ENCODE measurements at places on chromosomes 16 and 17. TPM values are rescaled to one million over a fixed set of nuclear protein-coding genes. Genes with fewer than 3 reads are reported as not detected.

DNA sequence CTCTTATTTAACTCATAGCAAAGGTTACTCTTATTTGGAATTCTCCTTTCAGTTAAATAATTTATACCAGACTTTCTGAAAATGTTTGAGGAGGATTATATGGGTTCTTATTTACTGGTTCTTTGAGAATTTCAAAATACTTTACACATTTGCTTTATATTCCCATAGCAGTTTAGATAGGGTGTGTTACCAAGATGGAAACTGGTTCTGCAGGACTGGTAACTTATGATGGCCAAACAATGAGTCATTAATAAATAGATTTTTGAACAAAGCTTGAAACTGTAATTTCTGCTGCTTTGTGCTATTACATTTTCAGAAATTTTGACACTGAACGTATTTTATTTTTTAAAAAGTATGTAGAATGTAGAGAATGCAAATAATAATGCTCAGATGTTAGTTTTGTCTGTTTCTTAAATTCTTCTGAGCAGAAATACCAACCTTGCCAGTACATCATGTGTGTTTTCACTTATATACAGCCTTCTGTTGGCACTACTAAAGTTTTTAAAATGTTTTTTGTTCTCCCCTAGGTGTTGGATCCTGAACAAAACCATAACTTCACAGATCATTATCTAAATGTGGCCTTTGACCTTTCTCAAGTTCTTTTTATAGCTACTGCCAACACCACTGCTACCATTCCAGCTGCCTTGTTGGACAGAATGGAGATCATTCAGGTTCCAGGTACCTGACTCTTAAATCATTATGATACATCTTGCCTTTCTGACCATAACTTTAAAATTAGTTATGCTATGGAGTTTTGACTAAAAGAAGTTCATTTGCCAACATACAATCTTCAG lies 48.3 kb upstream of the ABCC11 start:
- peak; percentile 12 for DNase-seq

DNA sequence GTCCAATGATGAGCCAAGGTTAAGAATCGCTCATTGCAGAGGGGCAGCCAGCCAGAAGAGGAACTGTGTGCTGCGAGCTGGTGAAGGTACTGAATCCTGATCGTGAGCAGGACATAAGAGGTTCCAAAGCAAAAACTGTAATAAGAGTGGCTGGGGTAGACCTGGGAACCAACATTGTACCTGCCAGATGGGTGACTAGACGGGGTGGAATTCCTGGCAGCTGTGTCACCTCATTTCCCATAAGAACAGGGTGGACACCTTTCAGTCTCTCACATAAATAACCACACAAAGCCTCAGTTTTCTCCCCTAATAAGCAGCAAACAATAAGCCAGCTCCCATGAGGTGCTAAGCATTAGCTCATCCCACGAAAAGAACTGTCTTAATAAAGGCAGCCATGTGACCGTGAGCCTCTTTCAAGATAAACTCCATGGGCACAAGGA lies 290.3 kb downstream of the SOX9 start:
- DNase-seq, result no peak

GRCh38 chr16:31003744-31004143 lies 6.7 kb downstream of the STX1B start:
- DNase-seq, result no peak

DNA sequence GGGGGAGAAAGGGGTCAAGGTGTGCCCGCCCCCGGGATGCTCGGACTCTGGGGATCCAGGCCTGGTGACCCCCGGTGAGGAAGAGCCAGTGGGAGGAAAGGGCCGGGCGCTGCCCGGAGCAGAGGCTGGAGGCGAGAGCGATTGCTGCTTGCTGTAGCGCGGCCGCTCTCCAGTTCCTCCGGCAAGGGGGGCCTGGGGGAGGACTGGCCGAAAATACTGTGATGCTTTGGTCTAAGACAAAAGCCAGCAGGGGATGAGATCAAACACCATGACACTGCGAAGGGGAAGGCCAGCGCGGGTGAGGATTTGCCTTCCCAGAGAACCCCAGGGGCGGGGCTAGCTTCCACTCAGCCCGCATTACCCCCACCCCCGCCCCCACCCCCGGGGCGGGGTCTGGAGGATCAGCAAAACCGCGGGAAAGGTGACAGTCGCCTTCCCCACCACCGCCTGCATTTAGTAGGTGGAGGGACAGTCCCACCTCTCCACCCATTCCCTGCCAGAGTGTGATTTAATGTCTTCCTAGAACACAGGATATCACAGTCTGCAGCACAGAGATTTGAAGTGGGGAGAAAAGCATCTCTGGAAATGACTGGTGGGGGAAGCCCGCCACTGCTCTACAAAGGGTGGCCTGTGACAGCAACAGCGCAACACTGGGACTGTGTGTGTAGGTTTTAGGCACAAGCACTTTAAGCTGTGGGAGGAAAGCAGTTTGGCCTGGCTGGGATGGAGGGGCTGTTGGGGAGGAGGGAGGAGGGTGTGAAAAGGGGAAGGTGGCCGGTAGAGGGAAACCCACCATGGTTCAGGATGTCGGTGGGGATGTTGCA lies 25.7 kb downstream of the MRC2 start:
- no peak for DNase-seq

The ZP2 gene
- not detected for total RNA-seq

GRCh38 chr17:13086142-13086769 lies 68.4 kb upstream of the ELAC2 start:
- no peak for DNase-seq

DNA sequence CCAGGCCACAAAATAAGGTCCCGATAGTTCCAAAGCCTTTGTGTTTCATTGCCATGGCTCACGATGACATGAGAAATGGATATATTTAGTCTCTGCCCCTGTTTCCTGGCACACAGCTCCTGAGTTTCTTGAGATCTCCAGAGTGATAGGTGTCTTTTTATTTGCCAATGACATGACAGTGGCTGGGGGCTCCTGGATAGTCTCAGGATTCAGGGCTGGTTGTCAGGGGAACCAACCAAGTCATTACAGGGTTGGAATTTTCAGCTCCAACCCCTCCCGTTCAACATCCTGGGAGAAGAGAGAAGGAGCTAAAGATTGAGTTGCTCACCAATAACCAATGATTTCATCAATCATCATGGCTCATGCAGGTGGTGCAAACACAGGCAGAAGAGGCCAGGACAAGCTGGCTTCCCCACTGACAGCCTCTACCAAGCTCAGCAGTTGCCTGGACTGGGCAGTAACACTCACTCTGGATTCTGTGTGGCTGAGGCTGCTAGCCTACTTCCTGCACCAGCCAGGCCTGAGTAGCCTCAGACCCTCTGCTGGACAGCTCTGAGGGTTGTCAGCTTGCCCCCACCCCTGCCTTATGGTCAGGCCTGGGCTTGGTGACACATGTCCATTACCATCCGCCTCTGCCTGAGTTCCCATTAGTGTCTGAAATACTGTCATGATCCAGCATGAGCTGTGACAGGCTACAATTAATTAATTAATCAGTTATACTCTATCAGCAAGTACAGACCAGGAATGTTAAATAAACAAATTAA lies 534.4 kb upstream of the CDH5 start:
- no peak for DNase-seq

- DNase-seq, result no peak
Observed at GRCh38 chr17:55278173-55278961, 13.6 kb downstream of the HLF start.

GRCh38 chr17:70099884-70100283 lies 24.9 kb downstream of the KCNJ16 start:
- DNase-seq, result no peak

DNA sequence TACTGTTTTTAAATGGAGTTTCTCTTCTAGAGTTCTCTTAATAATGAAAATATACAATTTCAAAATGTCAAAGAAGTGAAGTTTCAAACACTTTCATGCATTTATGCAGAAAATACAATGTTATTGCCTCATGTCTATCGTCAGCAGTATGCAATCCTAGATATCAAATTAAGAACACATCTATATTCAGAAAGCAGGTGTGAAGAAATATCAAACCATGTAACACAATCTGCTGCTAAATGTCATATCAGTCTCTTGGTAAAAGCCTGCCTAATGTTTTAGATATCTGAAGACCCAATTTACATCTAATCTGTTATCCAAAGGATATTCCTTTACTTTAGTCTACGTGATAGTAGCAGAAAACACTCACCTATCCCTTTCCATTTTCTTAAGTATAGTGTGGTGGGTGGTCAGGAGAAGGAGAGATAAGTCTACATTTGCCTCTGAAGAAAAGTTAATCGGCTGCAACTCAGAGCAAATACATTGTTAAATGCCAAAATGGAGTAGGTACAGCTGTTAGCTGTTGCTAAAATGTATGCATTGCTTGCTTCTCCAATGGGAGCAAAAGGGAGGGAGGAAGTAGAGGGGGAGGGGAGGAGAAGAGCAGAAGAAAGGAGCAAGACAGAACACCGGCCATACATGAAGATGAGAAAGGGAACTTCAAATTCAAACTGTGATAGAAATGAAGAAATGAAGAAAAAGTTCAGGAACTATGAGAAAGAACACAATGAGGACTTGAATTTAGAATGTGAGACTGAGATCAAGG lies 64.9 kb downstream of the ITFG1 start:
- DNase-seq, result no peak

DNA sequence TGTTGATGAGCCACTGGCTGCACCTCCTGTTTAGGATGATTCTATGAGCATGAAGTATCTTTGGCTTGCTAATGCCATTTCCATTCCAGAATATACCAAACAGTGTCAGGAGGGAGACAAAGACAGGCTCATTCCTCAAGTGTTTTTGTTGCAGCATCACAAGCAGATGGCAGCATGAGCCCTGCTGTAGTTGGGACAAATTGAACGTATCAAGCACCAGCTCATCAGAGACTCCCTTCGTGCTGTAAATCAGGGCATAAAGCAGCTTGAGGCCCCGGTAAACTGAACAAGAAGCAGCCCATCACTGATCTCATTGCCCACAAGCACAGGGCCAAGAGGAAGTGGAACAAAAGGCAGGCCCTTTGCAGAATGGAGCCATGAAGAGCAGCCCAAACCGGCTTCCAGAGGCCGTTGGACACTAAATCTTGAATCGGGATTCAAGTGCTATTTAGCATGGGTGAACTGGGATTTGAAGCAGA lies 45.9 kb upstream of the HS3ST3A1 start:
- DNase-seq, result no peak

DNA sequence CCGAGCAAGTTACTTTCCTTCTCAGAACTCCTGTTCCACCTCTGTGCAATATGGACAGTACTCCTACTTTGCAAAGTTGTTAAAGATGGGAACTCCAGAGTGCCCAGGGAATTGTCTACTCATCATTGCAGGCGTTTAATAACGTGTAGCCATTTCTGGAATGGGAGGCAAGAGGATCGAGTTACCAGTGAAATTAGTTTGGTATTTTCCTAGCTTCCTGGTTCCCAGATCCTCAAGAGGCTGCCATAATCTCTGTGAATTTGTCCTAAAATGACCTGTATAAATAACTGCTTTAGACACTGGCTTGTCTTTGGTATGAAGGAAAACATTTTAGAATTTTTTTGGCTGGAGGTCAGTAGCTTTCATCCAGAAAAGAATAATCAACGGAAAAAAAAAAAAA lies 27.7 kb downstream of the WWOX start:
- no peak for DNase-seq

- no peak for DNase-seq
Observed at GRCh38 chr16:23528644-23529310, 18.5 kb upstream of the GGA2 start.

The CA4 gene
- total RNA-seq, result 0.20 TPM

The KRT31 gene
- not detected for total RNA-seq

DNA sequence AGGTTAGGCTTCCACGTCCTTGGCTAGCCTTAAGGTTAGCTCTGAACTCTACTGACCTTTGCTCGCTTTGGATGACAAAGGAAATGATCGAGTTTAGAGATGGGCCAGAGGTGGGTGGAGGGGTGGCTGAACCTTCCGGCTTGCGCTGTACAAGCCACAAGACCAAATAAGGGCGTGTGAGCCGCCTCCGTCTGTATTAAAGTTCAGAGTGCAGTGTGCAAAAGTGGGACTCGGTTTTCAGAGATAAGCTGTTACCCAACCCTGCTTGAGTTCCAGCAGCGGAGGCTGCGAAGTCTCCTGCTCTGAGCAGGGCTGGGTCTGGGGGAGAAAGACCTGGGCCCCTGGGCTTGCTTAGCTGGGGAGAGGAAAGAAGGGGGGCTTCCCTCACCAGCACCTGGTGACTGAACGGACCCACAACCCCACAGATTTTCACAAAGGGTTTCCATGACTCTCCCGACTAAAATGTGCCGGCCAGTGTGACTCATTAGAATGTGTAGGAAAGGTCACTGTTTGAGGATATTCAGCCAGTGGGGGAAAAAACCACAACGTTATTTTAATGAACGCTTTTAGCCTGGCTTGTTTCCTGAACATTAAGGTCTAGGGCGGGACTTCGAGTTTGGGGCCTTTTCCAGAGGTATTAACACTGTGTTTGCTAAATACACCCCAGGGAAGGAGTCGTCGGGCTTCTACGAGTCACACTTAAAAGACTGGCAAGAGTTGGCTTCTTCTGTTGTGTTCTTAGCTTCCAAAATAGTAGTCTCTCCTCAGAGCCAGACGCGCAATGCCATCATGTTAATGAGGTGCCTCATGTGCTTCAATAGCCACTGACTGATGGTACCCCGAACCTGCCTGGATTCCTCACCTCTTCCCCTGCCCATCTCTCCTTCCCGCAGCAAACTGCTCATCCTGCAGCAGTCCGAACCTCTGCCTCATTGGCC lies 67.0 kb downstream of the CENPV start:
- peak; percentile 95 for DNase-seq

The MSLN gene
- 40.9 TPM for total RNA-seq

The GNG13 gene
- total RNA-seq, result not detected

The BEAN1 gene
- total RNA-seq, result 0.61 TPM

DNA sequence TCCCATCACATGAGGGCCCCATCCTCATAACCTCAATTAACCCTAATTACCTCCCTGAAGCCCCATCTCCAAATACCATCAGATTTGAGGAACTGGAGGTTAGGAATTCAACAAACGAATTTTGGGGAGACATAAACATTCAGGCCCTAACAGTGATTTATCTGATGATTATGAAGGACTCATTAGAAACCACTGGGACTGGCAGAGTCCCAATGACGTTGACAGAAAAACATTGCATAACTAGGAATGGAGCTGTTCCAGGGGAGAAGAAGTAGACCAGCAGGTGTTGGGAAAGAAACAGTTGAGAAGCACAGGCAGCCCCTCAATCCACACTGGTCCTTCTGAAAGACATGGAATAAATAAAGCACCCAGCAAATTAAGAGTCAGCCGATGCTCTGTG lies 282.0 kb downstream of the MAP2K4 start:
- DNase-seq, result no peak

GRCh38 chr16:79217375-79218011 lies 383.0 kb downstream of the MAF start:
- DNase-seq, result no peak

GRCh38 chr16:52293204-52293603 lies 253.7 kb downstream of the TOX3 start:
- no peak for DNase-seq

- DNase-seq, result no peak
Observed at GRCh38 chr16:68235108-68235886, 630 bp downstream of the ESRP2 start.

The AGRP gene
- not detected for total RNA-seq
